ENCODE measurements at places on chromosomes 11 and 22. TPM values are rescaled to one million over a fixed set of nuclear protein-coding genes. Genes with fewer than 3 reads are reported as not detected.

The SLC3A2 gene
- total RNA-seq = 408 TPM

The OR52I1 gene
- total RNA-seq = not detected

GRCh38 chr11:131658952-131659351 is 288.5 kb downstream of the NTM start:
- DNase-seq = no peak

DNA sequence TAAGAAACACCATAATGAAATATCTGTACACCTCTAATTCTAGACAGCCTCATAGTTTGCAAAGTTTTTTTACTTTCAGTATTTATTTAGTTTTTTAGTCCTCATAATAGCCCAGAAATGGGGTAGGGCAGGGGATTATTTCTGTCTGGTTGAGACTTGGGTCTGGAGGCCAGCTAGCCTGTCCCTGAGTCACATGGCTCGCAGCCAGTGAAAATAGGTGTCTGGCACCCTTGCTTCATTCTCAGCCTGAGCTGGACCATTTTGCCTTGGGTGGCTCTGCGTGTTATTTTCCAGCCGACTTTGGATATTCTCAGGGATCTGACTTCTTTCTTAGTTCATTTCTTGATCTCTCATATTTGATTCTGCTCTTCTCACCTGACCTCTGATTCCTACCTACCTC is 123.9 kb upstream of the NARS2 start:
- no peak for DNase-seq

The PDGFB gene
- total RNA-seq = 0.40 TPM

GRCh38 chr22:46424496-46424895 is 89.0 kb downstream of the TRMU start:
- no peak for DNase-seq

The CHRNA10 gene
- 1.5 TPM for total RNA-seq

The AP2A2 gene
- 30.3 TPM for total RNA-seq

- DNase-seq = peak; percentile 54
Measured at GRCh38 chr11:61026121-61027031, 54.9 kb downstream of the CD6 start.
